Hematopoietic multipotent progenitor cell treated with erythropoietin and hydrocortisone succinate and interleukin-3 and kit ligand, for 6 days (in vitro differentiated cells): ENCODE measurements at places on chromosomes 3 and 15.
A peak's percentile ranks its signal among the peaks of the same experiment; 100 is the strongest.

GRCh38 chr3:68943753-68944500 lies 11.6 kb upstream of the TAFA4 start:
- no peak for DNase-seq

DNA sequence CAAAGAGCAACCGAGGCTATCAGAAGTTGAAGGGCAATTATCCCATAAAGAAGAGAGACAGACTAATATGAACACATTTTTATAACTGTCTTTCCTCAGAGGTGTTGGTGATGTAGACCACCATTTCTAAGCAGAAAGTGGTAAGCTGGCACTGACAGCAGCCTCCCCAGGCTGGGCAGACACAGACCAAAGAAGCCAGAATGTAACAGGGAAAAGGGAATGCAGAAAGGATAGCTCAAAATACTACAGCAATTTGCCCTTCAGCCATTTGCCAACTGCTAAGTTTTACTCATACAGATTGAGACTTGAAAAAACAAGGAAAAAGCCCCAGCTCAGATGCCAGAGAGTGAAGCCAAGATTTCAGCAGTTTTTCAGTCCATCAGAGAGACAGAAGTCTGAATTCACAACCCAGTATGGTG lies 73.5 kb upstream of the ABI3BP start:
- no peak for DNase-seq

GRCh38 chr3:10596746-10597448 lies 91.5 kb upstream of the ATP2B2 start:
- no peak for DNase-seq

GRCh38 chr3:142878649-142879300 lies 10.1 kb downstream of the PCOLCE2 start:
- DNase-seq = no peak

DNA sequence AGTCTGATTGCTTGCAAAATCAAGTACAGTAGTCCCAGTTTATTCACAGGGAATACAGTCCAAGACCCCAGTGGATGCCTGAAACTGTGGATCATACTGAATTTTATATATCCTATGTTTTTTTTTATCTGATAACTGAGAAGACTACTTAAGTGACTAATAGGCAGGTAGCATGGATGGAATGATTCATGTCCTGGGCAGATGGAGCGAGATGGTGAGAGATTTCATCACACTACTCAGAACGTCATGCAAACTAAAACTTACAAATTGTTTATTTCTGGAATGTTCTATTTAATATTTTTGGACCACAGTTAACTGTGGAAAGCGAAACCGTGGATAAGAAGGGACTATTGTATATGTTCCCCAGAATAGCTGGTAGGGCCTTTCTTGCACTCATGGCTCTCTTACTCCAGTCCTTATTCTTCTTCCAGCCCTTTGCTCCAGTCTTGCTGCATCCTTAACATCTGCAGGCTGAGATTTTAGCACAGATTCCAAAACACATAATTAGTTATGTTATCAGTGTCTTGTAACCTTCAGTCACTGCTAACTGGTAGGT lies 290.0 kb downstream of the ADAMTSL3 start:
- no peak for DNase-seq

GRCh38 chr15:52109559-52110451 lies 2.8 kb downstream of the BCL2L10 start:
- no peak for DNase-seq

- peak; percentile 80 for DNase-seq
Measured at GRCh38 chr3:58351920-58352319, 19.2 kb downstream of the PXK start.

GRCh38 chr3:153906366-153906765 lies 214.8 kb upstream of the ARHGEF26 start:
- DNase-seq = no peak

DNA sequence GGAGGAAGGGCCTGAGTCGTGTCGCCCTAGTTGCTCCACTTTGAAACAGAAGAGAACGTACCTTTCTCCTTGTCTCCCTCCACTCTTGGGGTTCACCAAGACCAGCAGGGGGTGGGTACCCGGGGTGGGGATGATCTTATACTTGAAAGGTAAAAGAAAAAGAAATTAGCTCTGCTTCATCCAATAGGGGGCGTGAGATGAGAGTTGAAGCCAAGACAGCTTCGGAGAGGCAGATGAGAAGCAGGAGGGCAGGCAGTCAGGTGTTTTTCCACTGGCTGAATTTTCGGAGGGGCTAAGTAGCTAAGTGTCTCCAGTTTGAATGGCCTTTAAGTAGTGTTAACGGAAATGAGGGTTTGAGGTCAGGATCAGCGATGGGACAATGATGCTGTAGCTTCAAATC lies 100.4 kb downstream of the DGKG start:
- DNase-seq = peak; percentile 46

DNA sequence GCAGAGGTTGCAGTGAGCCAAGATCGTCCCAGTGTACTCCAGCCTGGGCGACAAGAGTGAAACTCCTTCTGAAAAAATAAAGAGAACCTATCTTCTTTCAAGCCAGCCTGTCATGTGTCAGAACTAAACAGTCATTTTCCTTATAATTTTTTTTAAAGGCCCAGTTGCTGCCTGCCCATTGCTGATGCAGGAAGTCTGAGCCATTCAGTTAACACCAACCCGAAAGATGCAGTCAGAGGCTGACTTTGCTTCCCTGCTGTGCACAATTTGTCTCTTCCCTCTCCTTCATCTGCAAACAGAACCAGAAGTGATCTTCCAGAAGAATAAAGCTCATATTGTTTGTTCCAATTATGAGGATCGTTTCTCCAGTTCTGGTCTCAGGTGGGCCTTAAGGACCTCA lies 220.6 kb downstream of the SLCO3A1 start:
- no peak for DNase-seq

GRCh38 chr15:37824717-37825382 lies 109.6 kb upstream of the TMCO5A start:
- DNase-seq = peak; percentile 43

GRCh38 chr3:78724859-78725258 lies 1042.9 kb downstream of the ROBO1 start:
- no peak for DNase-seq

- DNase-seq = no peak
Measured at GRCh38 chr15:101391431-101391830, 96.4 kb upstream of the SNRPA1 start.

- peak; percentile 91 for DNase-seq
Measured at GRCh38 chr3:30693470-30694120, 87.2 kb downstream of the TGFBR2 start.

- peak; percentile 38 for DNase-seq
Measured at GRCh38 chr3:151265166-151265565, 13.2 kb downstream of the P2RY14 start.

DNA sequence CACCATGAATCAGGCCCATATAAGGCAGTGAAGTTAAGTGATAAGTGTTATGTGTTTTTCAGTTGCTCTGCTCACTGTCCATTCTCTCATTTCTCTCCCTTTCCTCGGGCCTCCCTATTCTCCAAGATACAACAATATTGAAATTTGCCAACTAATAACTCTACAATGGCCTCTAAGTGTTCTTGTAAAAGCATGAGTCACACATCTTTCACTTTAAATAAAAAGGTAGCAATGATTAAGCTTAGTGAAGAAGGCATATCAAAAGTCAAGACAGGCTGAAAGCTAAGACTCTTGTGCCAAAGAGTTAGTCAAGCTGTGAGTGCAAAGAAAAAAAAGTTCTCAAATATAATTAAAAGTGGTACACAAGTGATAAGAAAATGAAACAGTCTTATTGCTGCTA lies 675.4 kb downstream of the OTOL1 start:
- DNase-seq = no peak

DNA sequence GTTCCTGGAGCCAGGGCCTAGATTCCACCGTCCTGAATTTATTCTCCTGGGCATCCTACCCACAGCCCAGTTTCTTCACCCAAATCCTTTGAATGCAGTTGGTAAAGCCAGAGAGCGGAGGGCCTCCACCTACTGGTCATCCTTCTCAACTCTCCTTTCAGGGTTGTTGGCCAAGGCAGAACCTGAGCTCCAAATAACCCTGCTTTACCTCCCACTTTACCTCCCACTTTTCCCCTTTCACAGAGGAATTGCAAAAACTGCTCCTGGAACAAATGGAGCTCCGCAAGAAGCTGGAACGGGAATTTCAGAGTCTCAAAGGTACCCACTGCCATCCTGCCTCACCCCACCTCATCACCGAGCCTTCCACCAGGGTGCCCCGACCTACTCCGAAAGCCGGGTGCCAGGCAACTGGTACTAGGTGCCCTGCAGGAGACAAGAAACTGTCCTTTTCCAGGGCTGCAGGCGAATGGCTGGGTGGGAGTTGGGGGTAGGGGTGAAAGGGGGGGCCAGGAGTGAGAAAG lies 6.8 kb downstream of the SKOR1 start:
- DNase-seq = peak; percentile 64

GRCh38 chr15:23514484-23514883 lies 51.0 kb upstream of the MKRN3 start:
- DNase-seq = no peak

- no peak for DNase-seq
Measured at GRCh38 chr3:64242435-64242834, 17.2 kb upstream of the PRICKLE2 start.
